Stimulated activated CD8-positive, alpha-beta memory T cell treated with anti-CD3 and anti-CD28 coated beads, Interleukin-7, amount 100 ng/mL, for 48 hours (primary cell): ENCODE measurements at places on chromosomes 2 and 18.

GRCh38 chr2:119337749-119338148 is 28.9 kb downstream of the C2orf76 start:
- DNase-seq: no peak

GRCh38 chr18:3479978-3480509 is 30.1 kb downstream of the TGIF1 start:
- DNase-seq: no peak

DNA sequence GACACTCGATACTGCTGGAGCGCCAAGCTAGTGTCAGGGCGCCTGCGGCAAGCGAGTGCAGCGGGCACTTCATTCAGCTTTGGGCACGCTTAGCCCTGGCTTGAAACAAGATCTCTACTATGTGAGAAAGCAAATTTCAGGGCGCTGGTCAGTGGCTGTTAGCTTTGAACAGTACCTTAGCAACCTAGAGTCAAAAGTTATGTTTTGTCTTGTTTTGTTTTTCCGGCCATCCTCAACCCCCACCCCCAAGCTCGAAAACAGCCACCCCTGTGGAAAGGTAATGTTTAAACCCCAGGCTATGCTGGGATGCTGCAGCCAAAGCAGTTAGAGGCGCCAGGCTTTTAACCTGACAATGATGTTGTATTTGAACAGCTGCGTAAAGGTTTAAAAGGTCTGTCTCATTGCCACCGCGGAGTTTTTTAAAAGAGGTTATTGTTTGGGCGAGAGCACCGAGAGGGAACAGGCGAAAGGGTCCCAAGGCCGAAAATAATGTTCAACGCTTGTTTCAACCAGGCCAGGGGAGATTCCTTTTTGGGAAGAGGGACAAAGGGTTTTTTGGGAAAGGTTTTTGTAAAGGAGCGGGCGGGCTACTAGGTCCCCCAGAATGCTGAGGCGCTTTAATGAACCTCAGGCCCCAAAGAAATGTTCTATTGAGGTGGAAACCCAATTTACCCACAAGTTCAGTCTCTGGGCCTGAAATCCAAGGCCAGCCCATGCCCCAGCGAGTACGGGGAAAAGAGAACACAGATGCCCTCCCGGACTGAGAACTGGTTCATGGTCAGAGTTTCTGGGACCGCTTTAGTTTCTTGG is 2.3 kb upstream of the HOXD10 start:
- no peak for DNase-seq

DNA sequence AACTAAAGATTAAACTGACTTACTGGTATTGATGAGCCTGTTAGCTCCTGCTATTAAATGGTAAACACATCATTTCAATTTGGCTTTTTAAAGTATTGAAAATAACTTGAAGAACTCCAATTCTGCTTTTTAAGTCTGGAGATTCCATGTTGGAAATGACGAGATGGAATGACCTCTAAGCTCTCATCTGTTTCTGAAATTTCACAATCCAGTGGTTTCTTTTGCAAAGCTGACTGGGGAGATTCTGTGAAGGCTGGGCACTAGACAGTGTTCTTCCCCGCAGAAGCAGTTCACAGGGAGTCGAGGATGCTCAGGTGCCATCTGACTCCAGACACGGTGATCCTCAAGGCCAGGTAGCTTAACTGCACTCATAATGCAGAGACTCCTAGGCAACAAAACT is 44.7 kb downstream of the DHRS9 start:
- no peak for DNase-seq

DNA sequence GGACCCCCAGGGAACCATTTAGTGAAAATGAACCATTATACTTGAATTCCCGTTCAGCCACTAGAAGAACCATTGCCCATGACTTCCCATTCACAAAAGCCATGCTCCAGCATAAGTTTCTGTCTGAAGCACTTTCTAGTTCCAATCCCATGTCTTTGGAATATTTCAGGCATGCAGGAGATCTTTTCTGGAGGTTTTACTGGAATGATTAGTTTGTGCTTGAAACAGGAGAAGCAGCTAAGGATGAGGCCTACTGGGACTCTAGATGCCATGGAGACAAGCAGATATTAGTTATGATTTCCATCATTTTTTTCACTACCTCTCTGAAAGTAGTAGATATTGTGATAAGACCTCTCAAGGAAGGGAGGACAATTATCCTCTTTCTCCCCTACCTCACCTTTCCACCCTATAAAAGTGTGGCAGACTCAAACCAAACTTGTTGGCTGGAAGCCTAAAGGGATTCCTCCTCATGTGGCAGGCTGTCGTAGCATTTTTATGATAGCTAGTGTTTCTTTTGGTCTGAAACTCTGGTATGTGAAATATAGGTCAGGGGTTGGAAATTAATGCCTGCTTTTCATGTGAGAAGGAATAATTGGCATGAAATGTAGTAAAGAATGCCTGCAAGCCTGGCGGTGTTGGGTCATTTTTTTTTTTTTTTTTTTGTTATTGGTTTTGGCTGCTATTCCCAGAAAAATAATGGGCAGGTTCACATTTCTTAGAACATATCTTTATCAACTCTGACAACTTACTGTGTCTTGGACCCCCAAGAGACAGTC is 29.3 kb upstream of the MMADHC start:
- DNase-seq: no peak

DNA sequence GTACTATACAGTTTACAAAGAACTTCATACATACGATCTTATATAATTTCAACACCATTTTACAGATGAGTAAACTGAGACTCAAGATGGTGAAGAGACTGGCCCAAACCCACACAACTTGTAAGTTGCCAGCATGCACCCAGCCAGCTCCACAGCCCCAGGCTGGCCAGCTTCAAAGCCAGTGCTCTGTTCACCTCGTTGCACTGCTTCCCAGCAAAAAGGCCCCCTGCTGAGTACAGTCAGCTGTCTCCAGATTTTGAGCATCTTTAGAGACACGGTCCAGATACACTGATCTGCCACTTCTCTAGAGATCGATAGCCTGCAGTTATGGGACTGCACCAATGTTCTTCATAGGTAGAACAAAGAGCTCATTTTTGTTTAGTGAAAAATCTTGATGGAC is 257.2 kb upstream of the CHAC2 start:
- no peak for DNase-seq

DNA sequence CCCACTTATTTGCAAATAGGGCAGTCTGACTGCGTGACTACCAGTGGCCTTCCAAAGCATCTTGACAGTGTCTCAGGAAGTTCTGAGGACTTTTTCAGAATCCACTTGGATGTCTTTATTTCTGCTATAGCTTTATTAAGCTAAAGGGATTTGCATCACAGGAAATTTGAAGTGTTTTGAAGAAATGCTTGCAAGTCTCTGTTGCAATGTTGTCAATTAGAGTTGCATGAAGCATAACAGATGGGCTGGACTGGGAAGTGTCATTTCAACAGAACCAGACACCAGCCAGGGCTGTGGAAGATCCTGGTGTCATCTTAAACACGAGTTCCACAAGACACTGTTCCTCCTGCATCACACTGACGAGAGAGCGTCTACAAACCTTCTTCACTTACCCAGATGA is 224.5 kb downstream of the EN1 start:
- no peak for DNase-seq

DNA sequence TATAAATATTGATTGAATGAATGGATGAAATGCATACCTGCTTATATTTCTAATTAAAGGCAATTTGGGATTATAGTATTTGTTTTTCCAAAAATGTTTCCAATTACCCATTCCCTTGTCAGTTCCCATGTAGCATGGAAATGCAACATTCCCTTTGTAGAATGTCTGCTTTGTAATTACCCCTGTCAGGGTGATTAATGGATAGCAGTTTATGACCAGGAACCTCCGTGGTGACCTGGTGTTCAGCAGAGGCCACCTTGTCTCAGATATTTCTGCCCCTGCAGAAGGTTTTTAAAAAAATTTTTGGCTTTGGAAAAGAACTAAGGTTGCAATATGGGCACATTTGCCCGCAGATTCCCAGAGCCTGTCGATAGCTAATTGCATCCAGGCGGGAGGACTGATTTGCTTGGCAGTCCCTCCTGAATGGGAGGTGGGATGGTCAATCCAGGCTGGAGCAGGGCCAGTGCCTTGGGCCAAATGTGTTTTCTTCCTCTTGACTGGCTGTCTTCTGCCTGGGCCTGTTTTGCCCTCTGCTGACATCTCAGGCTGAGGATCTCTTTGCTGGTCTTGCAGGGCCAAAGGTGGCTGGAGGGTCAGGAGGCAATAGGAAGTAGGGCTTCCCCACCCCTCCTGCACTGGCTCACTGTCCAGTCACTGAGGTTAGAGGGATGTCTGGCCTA is 82.1 kb downstream of the TMEM182 start:
- no peak for DNase-seq

- no peak for DNase-seq
Observed at GRCh38 chr2:81084101-81084500, 779.5 kb upstream of the LRRTM1 start.

DNA sequence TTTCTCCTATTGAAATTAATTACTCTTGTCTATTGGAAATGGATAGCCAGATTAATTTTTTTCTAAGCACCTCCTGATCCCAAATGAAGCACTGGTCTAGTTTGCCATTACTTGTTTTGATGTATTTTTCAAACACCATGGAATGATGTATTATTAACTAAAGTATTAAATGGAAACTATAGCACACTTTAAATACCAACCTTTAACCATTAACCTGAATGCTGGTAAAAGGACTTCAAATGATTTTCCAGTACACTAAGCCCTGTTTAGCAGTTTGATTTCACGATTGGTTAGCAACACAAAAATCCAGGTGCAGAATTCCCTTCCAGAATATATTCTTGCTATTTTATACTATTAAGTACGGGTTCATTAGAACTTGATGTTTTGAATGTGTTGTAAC is 37.3 kb downstream of the COL4A3 start:
- DNase-seq: no peak

GRCh38 chr2:212672186-212672585 is 133.6 kb upstream of the ERBB4 start:
- DNase-seq: no peak

DNA sequence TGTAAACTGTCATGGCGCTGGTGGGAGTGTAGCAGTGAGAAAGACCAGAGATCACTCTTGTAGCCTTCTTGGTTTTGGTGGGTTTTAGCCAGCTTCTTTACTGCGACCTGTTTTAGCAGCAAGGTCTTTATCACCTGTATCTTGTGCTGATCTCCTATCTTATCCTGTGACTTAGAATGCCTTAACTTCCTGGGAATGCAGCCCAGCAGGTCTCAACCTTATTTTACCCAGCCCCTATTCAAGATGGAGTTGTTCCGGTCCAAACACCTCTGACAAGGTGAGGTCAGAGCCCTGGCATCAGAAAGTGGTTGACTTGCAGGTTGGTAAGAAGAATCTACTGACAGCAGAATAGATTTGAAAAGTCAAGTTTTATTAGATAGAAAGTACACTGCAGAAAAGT is 55.0 kb upstream of the MSH6 start:
- DNase-seq: no peak

- DNase-seq: no peak
Observed at GRCh38 chr2:215499331-215499730, 63.5 kb upstream of the FN1 start.

- DNase-seq: no peak
Observed at GRCh38 chr18:73545472-73545871, 602.2 kb downstream of the FBXO15 start.

DNA sequence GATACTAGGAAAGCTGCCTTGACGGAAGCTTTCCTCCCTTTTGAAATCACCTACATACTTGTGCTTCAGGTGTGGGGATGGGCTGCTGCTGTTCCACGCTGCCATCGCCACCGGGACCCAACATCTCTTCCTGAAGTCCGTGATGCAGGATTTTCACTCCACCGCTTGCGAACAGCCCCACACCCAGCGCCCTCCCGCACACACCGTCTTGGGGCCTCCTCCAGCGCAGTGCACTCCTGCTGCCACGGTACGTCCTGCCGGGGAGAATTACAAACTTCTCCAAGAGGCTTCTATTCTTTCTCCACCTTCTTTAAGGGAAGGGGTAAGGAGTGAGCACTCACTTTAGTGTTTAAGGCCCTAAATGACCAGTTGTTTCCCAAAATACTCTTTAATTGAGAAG is 58.2 kb downstream of the HRH4 start:
- no peak for DNase-seq
